ENCODE measurements at places on chromosomes 5 and 9.
A peak's percentile ranks its signal among the peaks of the same experiment; 100 is the strongest.

DNA sequence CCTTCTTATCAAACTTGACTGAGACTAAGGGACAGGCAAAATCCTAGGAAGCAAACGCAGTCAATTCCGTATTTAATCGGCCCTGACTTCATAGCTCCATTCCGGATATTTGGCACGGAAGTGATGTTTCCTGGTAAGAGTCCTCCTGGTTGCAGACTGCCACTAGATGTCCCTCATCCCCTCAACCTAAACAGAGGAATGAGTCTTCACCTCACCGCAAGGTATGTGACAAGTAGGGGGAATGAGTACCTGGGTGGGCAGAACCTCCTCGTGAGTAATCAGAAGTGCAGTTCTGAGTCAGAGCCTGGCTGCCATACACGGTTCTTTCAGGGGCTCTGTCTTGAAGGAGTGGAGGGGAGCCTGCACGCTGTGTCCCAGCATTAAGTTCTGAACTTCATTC is 173.6 kb downstream of the MUSK start:
- DNase-seq: no peak

GRCh38 chr5:97838214-97838613 is 655.2 kb upstream of the RIOK2 start:
- DNase-seq: no peak

DNA sequence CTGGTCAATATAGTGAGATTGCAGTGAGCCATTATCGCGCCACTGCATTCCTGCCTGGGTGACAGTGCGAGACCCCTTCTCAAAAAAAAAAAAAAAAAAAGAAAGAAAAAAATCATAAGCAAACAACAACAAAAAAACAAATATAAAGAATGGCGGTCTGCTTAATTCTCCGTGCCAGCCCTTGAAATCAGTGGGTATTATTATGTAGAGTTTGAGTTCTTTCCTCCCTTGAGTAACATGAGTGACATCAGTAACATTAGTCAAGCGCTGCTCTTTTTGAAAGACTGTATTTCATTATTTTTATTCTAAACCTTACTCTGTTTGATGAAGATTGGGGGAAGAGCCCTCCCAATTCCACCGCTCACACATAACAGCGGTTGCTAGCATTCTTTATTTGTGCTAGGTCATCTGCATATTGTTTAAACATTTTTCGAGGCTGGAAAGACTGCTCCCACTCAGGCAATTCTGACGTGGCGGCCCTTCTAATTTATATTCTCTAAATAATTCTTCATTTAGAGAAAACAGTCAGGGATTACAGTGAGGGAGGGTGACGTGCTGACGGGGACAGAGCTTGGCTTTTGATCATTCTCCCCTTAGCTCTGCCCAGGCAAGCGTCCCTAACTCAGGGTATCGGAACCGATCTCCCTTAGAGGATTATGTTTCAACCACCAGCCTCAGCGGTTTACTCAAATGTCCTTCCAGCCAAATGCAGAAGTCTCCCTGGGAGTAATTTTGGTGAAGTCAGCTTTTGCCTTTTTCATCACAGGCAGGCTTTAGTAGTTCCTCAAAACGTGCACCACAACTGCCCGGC is 860 bp upstream of the MARCHF6 start:
- no peak for DNase-seq

DNA sequence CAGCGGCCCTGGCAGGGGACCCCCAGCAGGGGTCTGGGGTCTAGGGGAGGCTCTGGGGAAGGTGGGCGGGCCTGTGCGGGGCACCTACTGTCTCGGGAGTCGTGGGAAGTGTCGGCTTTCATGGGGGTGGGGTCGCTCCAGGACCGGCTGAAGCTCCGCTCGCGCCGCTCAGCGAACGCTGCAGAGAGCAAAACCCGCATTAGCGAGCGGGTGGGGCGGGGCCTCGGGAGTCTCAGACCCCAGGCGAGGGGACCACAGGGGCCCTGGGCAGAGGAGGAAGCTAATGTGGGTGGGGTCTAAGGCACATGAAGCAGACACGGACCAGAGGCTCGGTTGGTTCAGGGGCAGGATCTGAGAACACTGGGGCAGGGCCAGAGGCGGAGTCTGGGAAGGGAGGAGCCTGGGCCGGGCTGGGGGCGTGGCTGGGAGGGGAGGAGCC is 5.5 kb downstream of the NSMF start:
- peak; percentile 60 for DNase-seq

- no peak for DNase-seq
These were observed 246.3 kb downstream of the IRX2 start for GRCh38 chr5:2505217-2505616.

- DNase-seq: no peak
These were observed 10.0 kb upstream of the DOLPP1 start for GRCh38 chr9:129070696-129071525.

- no peak for DNase-seq
These were observed 65.5 kb upstream of the GLRX start for GRCh38 chr5:95887977-95888376.

- DNase-seq: no peak
These were observed 789 bp downstream of the SEMA6A start for GRCh38 chr5:116573702-116574366.

GRCh38 chr5:95221234-95221633 is 63.7 kb downstream of the MCTP1 start:
- DNase-seq: no peak

DNA sequence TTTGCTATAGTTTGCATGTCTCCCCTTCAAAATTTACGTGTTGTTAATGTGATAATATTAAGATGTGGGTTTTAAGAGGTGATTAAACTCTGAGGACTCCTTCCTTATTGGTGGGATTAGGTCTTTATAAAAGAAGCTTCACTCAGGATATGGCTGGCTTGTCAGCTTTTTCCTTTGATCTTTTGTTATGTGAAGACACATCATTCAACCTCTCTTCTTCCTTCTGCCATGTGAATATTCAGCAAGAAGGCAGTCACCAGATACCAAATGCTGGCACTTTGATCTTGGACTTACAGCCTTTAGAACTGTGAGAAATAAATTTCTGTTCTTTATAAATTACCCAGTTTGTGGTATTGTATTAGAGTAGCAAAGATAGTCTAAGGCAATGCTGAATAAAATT is 855.9 kb upstream of the CDH10 start:
- no peak for DNase-seq

DNA sequence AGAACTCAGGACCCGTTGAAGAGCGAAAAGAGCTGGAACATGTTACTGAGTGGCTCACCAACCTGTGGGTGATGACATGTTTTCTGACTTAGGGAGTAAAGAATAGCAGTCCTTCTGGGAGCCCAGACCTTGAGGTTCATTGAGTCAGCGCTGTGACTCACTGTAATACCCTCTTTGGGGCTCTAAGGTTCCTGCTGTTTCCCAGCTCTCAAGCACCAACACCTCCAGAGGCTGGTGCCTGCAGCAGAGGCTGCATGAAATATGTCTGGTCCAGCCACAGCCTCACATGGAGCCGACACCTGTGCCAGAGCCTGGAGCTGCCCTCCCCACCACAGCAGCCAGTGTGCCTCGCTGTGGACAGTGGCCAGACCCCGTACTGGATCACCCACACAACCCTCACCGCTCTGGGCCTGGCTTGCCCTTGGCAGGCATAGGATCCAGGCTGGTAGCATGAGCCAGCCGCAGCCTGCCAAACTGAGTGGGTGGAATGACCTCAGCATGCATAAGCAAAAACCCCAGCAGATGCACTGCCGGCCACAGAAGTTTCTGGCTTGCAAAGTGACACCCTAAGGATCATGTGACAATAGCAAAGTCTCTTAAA is 143.5 kb upstream of the MRPS30 start:
- DNase-seq: no peak

DNA sequence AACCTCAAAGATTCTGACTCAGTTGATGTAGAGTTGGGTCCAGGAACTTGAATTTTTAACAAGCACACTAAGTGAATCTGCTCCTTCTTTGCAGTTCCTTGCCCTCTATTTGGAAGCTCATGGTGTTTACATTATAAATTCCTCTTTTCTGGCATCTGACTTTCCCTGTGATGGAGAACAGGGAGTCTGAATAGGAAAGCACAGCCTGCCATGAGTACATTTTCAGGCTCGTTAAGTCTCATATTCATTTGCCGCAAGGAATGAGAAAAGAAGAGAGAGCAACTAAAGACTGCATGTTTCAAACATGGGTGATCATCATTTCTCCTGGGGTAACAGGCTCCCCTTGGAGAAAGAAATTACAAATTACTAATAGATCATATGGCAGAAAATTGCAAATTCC is 468.1 kb upstream of the DMAC1 start:
- no peak for DNase-seq

GRCh38 chr5:149434162-149435014 is 55.3 kb upstream of the IL17B start:
- peak; percentile 20 for DNase-seq

GRCh38 chr5:14735944-14736343 is 71.4 kb downstream of the OTULIN start:
- no peak for DNase-seq

- no peak for DNase-seq
These were observed 11.3 kb upstream of the EXOC3 start for GRCh38 chr5:431711-432050.

DNA sequence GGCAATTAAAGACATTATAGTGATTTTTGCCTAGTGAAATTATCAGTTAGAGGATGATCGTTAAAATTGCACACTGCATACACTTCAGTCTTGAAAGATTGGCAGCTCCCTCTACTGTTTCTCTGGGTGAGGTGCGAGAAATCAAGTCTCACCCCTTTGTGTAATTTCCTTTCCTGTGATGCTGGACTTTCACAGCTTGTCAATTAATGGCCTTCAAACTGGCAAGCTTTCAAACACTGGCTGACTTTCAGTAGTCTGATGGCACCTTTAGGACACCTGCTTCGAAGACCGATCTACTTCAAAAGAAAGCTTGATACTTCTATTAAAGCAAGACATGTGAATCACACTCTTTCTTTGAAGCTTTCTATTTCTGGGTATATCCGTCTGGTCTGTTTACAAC is 706.7 kb upstream of the PTPRD start:
- DNase-seq: no peak

- DNase-seq: no peak
These were observed 63.1 kb upstream of the TTC23L start for GRCh38 chr5:34775886-34776285.

GRCh38 chr5:132479111-132479951 is 11.2 kb downstream of the IRF1 start:
- DNase-seq: no peak

GRCh38 chr9:29435368-29435767 is 1862.1 kb upstream of the C9orf72 start:
- DNase-seq: no peak

GRCh38 chr5:33277061-33277650 is 163.6 kb upstream of the TARS1 start:
- no peak for DNase-seq

DNA sequence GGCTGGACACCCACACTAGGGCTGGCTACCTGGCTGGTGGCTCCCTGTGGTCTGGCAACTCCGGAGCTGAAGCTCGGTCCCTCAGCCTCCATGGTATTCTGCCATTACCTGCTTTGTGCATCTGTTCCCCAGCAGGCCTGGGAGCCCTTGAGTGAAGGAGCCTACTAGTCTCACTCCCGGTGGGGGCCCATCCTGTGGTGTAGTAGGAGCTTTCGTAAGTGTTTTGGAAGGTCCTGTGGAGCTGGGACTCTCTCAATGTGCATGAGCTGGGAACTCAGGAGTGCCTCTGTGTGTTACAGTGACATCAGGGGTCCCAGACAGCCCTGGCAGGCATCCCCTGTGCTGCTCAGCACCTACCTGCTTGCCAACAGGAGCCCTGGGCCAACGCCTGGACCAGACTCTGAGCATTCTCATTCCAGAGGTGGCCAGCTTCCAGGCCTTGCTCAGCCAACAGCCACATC is 267.1 kb downstream of the GADD45G start:
- DNase-seq: no peak

GRCh38 chr5:111851631-111852548 is 94.9 kb upstream of the NREP start:
- no peak for DNase-seq

GRCh38 chr9:116342941-116343340 is 189.3 kb downstream of the PAPPA start:
- no peak for DNase-seq

GRCh38 chr5:59496524-59497134 is 396.9 kb downstream of the PDE4D start:
- DNase-seq: no peak

DNA sequence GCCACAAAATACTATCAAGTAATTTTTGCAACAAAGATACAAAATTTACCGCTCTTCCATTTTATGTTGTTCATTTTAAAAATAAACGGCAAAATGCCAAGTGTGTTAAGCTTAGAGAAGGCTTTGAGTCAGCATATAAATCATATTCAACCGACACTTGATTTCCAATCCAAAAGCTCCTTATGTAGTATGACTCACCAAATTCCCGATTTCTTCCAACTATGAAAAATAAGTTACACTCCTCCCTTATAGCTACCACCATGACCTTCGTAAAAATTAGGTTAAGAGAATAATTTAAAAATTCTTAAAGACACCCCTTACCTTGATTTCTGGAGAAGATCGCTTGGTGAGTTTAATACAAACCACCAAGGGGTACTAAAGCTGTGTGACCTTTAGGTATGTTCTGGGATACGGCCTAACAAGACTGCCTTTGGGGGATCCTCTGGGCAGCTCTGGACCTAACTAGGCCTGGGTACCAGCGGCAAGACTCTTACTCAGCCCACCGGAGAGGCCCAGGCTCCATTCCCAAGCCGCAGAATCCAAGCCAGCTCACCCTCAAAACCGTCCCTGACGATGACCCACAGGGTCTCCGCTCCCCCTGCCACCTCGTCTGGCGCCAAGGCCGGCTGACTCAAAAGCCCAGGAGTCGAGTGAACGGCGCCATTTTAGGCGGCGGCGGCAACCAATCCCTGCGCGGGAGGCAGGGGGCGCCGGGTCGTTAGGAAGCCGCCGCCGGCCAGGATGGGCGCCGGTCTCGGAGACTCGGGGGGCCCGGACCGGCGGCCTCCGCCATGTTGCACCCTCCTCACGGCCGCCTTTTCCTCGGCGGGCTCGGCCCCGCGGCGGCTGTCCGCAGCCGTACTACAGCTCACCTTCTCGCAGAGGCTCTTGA is 739 bp downstream of the PPP2CA start:
- DNase-seq: peak; percentile 60

GRCh38 chr9:83066771-83067170 is 3.8 kb upstream of the RASEF start:
- no peak for DNase-seq

- DNase-seq: no peak
These were observed 71.5 kb downstream of the GADD45G start for GRCh38 chr9:89676281-89676680.

DNA sequence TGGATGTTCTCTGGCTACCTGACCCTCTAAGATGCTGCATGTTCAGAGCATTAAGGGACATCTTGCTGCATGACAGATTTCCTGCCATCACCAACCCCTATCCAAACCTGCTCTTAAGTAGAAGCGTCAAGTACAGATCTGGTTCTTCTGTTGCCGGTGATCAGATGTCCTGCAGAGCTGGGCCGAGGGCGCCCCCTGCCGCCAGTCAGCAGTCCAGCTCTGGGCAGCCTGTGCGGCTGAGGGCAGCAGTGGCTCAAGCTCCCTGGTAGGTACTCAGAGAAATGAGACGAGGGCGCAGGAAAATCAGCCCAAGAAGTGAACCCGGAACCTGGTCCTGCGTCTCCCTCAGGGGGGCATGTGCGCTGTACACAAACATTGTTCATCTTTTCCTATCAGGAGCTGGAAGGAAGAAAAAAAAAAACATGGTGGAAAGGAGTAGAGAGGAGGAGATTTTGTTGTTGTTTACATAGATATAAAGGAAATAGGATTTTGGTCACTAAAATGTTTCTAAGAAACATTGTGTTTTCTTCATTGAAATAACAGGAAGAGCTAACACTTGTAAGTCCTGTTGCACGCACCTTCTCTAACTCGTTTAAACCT is 95.8 kb downstream of the CFAP90 start:
- no peak for DNase-seq

Data from stimulated activated CD4-positive, alpha-beta T cell treated with anti-CD3 and anti-CD28 coated beads, TNF-alpha, amount 100 ng/mL, for 24 hours (primary cell).